ENCODE measurements at places on chromosomes 2 and 18.
A peak's percentile ranks its signal among the peaks of the same experiment; 100 is the strongest.

GRCh38 chr2:163711258-163711657 is 24.6 kb downstream of the FIGN start:
- DNase-seq = no peak

DNA sequence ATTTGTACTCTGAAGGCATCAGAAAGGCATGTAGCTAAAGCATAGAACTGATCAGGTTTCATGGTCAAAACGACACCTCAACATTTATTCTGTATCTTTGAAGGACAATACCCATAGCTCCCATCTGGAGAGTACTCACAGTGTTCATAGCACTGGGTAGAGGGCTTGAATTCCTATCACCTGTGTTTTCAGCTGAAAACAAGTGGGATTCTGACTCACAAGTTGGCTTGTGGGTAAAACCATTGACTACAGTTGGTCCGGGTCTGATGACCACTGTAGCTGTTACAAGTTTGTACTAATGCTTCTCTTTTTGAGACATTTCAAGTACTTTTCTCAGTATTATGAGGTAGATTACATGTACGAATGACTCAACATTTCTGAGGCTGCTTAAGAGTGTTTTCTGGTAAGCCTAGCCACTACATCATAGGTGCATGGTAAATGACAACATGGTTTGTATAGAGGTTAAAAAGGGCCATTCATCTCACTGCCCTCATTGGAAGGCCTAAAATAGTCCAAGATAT is 68.6 kb upstream of the PELI1 start:
- DNase-seq = no peak

DNA sequence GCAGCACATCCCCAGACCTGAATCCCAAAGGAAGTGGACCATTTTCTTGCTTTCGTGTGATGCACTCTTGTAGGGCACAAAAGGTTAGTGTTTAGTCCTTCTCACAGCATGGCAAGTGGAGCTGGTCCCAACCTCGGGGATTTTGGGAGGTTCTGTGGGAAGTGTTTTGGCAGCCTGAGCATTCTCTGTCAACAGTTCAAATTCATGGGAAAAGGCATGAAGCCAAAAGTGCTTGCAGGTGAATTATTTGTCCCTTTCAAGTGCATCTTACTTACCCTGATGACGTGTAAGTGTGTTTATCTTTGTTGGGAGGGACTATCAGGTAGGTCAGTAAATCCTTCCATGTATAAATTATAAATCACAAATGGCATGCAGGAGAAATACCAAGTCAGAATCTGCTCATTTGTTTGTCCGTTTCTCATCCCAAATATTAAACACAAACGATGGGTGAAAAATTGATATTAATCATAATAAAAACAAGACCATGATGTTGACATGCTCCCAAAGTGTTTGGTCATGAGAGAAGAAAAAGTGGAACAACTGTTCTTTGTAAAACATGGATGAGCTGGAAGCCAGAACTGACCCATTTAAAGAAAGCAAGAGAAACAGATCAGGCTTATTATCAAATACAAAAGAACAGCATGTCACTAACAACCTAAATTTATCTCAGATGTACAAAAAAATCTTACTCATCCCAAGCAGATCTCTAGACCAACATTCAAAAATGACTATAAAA is 57.6 kb downstream of the EPHA4 start:
- DNase-seq = no peak

GRCh38 chr2:231926761-231927565 is 767 bp upstream of the NPPC start:
- DNase-seq = no peak

GRCh38 chr18:1102848-1103247 is 198.2 kb downstream of the ADCYAP1 start:
- no peak for DNase-seq

DNA sequence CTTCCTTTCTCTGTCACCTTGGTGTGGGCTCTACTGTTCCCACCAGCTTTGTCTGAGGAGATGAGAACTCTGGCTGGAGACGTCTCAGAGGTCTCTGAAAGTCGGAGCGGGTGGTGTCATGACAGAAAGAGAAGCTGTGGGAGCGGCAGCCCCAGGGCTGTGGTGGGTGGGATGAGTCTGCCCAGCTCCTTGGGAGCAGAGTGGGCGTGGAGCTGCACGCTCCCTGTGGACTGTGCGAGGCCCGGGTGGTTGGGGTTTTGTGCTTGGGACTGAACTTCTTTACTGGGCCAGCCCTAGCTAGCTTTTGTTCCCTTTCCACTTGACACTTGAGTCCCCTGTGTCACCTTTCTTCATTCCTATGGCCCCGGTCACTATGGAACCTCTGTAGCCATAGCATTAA is 10.4 kb downstream of the TOGARAM2 start:
- no peak for DNase-seq

- no peak for DNase-seq
Observed at GRCh38 chr2:80258341-80258740, 46.2 kb downstream of the LRRTM1 start.

GRCh38 chr2:57864926-57865325 is 181.7 kb upstream of the VRK2 start:
- DNase-seq = no peak

- no peak for DNase-seq
Observed at GRCh38 chr2:37764739-37765138, 93.3 kb upstream of the CDC42EP3 start.

- DNase-seq = no peak
Observed at GRCh38 chr2:68303033-68303901, 16.5 kb downstream of the CNRIP1 start.

GRCh38 chr2:98308068-98308467 is 38.2 kb upstream of the CNGA3 start:
- no peak for DNase-seq

GRCh38 chr18:79397830-79398761 is 2.4 kb downstream of the NFATC1 start:
- no peak for DNase-seq

GRCh38 chr2:121608967-121609366 is 40.3 kb downstream of the CLASP1 start:
- no peak for DNase-seq

- DNase-seq = no peak
Observed at GRCh38 chr2:39468579-39469451, 31.7 kb upstream of the MAP4K3 start.

DNA sequence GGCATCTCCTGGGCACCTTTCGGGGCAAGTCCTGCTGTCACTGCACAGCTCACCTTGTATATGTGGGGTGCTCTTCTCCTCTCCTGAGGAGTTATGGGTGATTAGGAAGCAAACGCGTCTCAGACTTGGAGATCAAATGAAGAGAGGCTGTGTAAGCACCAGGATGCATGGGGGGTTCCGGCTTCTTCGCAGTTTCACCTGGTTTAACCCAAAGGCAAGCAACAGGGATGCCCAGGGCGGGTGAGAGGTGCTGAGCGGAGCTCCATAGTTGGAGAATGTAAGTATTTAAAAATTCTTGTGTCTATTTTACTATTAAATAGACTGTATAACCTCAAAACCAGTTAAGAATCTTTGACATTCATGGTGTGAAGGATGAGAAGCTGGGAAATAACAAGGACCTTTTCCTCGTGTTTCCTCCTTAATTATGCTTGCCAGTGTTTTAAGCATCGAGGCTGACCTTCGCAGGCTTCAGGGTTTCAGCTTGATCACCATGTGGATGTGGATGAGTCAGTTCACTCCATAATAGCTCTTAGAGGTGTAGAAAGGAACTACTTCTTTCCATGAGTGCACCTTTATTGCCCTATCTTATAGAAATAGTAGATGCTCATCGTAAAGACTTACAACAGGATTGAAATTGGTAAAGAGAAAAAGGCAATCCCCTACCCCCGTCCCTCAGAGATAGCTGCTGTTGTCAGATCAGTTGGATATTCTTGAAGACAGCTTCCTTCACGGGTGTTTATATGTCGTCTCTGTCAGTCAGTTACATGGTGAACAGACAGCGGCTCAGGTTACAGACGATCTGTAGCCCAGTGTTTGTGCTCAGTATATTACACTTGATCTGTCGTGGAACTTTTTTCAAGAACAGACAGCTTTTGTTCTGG is 201.1 kb downstream of the AGAP1 start:
- no peak for DNase-seq

DNA sequence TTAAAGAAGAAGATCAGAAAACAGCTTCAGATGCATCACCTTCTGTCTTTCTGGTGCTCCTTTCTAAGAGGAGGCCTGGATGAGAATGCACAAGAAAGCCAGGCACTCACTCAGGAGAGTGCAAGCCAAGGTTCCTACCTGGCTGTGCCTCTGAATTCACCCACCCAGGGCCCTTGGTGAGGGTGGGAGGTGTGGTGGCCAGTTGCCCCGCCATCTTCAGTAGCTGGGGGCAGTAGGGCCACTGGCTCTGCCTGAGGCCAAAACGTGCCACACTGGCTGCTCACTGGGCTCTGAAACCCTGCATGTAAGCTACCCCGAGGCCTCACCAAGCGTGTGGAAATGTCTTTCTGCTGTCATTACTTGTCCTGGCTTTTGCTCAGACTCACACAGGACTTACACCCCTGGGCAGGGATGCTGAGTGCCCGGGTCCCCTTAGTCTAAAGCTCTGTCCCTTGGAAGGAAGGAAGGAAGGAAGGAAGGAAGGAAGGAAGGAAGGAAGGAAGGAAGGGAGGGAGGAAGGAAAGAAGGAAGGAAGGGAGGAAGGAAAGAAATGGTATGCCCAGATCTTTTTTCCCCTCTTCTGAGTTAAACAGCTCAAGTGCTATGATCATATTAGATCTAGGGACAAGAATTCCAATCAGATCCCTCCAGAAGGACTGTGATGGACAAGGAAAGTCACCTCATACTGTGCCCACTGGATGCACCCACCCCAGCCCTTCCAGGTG is 8.5 kb upstream of the LBH start:
- DNase-seq = no peak

GRCh38 chr2:217906798-217907197 is 96.0 kb downstream of the TNS1 start:
- DNase-seq = no peak

DNA sequence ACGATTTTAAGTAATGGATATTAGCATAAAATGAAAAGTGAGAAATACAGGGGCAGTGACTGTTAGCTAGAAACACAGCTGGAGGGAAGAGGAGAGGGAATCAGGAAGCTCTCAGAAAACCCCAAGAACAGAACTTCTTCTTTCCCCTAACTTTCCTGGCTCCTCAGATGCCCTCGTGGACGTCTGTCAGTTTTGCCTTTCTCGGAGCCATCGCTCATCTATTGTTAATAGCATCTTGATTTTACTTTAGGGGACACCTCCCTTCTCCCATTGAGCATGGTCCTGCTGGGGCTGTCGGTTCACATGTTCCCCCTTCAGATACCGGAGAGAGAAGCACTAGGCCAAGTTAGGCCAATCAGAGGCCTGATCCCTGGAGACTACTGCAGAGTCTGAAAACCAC is 2.3 kb upstream of the PLEK start:
- no peak for DNase-seq

- no peak for DNase-seq
Observed at GRCh38 chr2:117997872-117998454, 15.9 kb downstream of the CCDC93 start.

- no peak for DNase-seq
Observed at GRCh38 chr2:18519914-18520450, 40.5 kb downstream of the RDH14 start.

DNA sequence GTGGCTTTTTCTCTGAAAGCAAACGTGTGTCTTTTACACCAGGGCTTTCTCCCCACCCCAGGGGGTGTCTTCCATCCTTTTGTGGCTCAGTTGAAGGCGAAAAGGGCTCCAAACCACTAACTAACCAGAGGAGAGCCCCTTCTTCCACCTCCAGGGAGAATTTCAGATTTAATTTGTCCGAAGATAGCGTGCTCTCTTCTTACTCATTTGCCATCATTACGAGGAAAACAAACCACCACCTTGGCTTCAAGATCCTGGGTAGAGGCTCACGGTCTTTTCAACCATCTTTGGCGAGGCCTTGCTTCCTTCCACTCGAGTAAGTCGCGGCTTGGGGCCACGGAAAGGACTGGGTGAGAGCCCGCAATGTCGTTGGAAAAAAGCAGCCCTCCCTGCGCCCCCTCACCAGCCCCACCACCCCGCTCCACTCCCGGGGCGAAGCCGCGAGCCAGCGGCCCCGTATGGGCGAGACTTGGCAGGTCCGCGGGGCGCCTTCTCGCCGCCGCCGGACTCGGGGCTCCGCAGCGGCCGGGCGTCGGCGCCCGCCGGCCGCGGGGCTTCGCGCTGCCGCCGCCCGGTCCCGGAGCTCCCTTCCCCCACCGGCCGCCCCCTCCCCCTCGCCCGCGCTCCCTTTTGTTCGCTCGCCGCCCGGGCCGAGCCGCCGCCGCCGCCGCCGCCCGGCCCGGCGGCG is 1.7 kb upstream of the ZNF532 start:
- peak; percentile 8 for DNase-seq

- DNase-seq = no peak
Observed at GRCh38 chr2:85433511-85434089, 15.1 kb downstream of the SH2D6 start.

- no peak for DNase-seq
Observed at GRCh38 chr2:100033976-100034375, 108.4 kb downstream of the AFF3 start.

- no peak for DNase-seq
Observed at GRCh38 chr18:78875016-78875777, 104.4 kb upstream of the SALL3 start.

- DNase-seq = no peak
Observed at GRCh38 chr18:46334868-46335281, 230.7 kb downstream of the HAUS1 start.

- DNase-seq = no peak
Observed at GRCh38 chr2:19230626-19231025, 127.8 kb downstream of the OSR1 start.

GRCh38 chr2:204691911-204692510 is 146.7 kb downstream of the PARD3B start:
- DNase-seq = peak; percentile 18

DNA sequence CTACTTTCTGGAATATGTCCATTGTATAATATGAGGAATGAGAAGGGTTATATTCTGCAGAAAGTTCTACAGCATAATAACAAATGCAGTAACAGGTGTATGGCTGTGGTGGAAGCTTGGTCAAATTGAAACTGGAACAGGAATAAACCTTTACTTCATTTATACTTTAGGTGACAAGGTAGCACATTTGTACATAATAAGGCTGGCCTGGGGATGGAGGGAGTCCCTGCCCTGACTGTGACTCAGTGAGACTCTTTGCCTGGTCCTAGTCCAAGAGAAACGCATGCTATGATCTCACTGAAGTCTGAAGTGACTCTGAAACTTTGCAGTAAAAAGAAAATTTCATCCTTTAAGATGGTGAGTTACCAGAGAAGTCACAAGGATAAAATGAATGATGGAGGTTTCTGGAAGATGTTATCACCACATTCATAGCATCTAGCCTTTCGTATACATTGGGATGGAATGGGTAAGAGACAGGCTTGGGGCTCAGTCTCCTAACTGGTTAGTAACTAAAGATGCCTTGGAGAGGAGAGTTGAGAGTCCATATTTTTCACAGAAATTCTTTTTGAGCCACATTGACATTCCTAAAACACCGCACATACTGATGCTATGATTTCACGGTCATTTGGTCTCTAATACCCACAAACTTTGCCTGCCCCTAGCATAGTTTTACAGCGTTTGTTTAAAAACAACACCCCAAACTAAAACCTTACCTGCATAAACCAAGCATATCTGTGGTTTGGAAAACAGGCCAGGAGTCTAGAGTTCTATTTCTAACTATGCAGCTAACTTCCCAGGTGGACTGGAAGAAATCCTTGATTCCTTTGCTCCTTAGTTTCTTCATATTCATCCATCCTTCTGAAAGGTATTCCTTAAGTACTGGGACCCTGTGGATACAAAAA is 42.4 kb upstream of the NABP1 start:
- no peak for DNase-seq

GRCh38 chr2:3040496-3041140 is 337.0 kb downstream of the EIPR1 start:
- no peak for DNase-seq

All from CD4-positive, alpha-beta T cell treated with Interleukin-6 at 100 ng/mL for 8 hours (primary cell).